ENCODE measurements at places on chromosomes 1 and 21.

GRCh38 chr1:37017720-37018119, 16.6 kb downstream of the GRIK3 start:
- DNase-seq, result no peak

GRCh38 chr1:183370399-183371058, 47.7 kb downstream of the NMNAT2 start:
- no peak for DNase-seq

DNA sequence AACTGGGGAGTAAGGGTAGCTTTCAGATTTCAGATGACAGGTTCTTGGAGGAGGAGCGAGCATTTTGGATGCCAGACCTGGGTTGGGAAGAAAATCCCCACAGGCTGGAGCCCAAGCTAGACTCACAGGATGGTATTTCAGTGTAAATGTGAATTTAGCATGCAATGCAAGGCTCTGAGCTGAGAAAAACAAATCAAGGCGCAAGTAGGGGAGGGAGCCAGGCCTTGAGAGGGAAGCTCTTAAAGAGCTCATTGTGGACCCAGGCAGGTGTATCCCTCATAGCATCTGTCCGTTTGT, 386.1 kb downstream of the MATN1 start:
- no peak for DNase-seq

- no peak for DNase-seq
These were observed 653.9 kb downstream of the LTN1 start for GRCh38 chr21:28338701-28339305.

- peak; percentile 72 for DNase-seq
These were observed 197.0 kb upstream of the LHX8 start for GRCh38 chr1:74937176-74937575.

- DNase-seq, result no peak
These were observed 29.2 kb upstream of the OR2B11 start for GRCh38 chr1:247487057-247487456.

DNA sequence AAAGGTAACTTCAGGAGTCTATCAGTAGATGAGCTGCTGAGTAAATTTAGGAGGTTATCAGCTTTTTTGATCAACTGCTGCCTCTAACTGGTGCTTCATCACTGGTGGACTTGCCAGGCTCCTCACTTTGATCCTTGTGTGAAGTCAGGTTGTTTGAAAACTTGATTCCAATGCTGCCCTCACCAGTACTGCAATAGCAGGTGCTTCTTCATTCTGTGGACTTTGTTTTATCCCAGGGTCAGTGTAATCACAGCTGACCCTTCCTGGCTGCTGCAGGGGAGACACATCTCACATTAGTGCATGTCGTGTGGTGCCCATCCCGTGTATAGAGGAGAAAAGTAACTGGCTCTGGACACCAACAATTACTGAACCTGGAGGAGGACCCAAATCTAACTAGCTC, 20.0 kb upstream of the KIAA1614 start:
- no peak for DNase-seq

DNA sequence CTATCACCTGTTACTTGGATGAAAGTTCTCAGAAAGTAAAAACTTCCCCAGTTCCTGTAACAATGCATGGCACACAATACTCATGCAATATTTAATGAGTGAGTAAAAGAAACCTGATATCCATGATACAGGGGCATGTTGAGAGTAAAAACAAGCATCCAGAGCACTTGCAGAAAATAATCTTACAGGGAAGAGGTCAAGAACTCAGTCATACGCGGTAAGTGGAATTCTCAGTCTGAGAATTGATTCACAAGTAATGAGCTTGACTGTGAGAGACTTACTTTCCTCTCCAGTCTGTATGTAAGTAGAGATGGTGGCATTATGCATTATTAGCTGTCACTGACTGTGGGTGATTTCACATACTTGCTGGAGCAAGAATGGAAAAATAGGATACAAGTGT, 976.9 kb downstream of the BRINP3 start:
- DNase-seq, result no peak

DNA sequence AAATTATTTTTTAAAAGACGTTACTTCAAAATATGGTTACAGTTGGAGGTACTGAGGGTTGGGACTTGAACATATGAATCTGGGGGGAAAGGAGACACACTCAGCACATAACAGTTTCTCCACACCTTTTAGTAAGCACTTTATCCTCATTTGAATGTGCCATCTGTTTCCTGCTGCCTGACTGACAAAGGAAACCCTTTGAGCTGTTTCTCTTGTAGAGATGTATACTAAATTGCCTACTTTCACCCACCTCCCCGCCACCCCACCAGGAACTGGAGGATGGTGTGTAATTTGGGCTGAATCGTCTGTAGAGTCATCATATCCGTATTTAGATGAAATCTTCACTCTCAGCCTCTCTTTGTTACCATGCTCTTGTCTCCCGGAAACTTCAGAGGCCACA, 108.1 kb downstream of the KAZN start:
- no peak for DNase-seq

- DNase-seq, result no peak
These were observed 8.5 kb upstream of the NBL1 start for GRCh38 chr1:19635646-19636045.

DNA sequence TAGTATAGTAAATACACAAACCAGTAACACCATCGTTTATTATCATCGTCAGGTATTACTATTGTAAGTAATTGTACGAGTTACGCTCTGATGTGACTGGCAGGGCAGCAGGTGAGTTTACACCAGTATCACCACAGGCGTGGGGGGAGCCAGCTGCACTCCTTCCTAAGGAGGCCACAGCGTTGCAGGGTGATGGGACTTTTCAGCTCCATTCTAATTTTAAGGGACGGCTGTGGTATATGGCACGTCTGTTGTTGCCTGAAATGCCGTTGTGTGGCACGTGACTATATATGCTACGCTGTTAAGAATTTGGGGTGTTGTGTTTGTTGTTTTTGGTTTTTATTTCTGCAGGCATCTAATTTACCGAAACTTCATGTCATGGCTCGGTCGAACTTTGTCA, 164.8 kb upstream of the COL6A1 start:
- no peak for DNase-seq

- DNase-seq, result no peak
These were observed at the start of gene GRIK3 for GRCh38 chr1:37034121-37035013. Gene GRIK3 (minus strand): TSS chr1:37034515. CDS start chr1:37034108, 407 bp downstream.

DNA sequence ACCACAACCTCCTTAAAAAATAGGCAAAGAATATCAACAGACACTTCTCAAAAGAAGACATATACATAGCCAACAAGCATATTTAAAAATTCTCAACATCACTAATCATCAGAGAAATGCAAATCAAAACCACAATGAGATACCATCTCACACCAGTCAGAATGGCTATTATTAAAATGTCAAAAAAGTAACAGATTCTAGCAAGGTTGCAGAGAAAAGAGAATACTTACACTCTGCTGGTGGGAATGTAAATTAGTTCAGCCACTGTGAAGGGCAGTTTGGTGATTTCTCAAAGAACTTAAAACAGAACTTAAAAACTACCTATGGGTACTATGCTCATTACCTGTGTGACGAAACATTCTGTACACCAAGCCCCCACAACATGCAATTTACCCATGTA, 20.7 kb downstream of the CD1B start:
- no peak for DNase-seq

DNA sequence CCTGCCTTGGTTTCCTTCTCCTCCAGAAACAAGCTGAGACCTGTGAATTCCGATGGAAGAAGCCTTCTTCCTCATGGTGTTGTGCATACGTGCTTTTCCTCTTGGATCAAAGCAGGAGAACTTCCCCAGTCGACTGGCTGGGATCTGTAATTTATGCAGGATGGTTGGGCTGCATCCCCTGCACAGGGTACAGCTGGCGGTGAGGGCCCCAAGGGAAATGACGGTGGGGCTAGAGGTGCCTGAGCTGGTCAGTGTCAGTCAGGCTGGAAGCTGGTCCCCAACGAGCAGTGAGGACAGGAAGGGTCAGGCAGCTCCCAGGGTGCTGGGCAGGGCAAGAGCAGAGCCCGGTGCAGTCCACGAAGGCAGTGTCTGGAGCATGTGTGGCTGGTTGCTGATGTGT, 106.7 kb downstream of the CNIH3 start:
- DNase-seq, result no peak

DNA sequence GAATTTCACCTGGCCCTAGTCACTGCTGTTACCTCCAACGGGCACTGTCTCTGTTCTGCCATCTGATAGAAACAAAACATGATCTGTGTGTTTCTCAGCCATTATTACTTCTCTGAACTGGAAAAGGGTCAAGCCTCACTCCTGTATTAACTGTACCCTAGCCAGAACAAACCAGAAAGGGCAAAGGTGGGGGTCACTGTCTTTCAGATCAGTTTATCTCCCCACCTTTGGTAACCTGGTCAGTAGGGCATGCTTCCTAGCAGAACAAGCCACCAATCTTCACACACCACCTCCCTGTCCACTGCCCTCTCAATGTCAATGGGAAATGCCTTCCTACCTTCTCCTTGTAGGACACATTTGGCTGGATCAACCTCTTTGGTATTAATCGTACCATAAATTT, 3.9 kb downstream of the TRIM45 start:
- DNase-seq, result no peak

- DNase-seq, result no peak
These were observed 94.9 kb downstream of the MAB21L3 start for GRCh38 chr1:116205941-116206679.

DNA sequence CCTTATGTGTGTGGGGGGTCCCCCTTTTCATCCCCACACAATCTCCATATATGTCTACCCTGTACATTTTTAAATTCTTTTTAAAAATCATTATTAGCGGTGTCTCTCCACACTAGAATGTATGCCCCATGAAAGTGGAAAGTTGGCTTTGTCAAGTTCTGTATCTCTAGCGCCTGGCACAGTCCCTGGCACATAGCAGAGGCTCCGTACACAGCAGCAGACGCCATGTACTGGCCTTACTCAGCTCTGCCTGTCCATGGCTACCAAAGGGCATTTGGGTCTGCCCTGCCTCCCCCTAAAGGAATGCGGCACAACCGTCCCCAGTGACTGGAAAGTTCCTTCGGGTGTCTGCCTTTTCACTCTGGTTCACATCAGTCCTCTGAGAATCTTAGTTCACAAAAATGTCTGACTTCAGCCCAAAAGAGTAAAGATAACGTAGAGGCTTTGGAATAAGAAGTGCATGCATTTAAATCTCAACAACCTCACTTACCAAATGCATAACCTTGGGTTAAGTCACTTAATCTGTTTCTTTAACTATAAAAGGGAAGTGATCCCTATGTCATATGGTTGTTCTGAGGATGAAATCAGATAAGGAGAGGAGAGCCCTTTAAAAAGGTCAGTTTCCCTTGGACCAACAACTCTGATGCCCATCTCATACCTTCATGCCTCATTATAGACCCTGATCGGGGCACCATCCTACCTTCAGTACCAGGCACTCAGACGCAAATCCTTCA, 61.1 kb downstream of the CD46 start:
- no peak for DNase-seq

DNA sequence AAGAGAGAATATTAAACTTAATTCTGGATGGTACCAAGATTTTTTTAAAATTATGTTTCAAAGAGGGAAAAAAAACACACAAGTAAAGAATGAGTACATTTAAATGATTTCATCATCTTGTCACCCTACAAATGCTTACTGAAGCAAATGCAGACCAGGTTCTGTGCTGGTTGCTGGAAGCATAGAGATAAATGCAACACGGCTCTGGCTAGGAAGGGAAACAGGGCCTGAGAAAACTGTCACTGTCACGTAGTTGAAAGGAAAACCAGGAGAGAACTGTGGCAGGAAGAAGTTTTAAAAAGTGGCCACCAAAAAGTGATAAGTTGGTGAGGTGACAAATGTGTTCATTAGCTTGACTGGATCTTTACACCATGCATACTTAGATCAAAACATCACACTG, 336.9 kb upstream of the NFIA start:
- peak; percentile 17 for DNase-seq

GRCh38 chr1:216788671-216789070, 65.4 kb upstream of the ESRRG start:
- DNase-seq, result no peak

DNA sequence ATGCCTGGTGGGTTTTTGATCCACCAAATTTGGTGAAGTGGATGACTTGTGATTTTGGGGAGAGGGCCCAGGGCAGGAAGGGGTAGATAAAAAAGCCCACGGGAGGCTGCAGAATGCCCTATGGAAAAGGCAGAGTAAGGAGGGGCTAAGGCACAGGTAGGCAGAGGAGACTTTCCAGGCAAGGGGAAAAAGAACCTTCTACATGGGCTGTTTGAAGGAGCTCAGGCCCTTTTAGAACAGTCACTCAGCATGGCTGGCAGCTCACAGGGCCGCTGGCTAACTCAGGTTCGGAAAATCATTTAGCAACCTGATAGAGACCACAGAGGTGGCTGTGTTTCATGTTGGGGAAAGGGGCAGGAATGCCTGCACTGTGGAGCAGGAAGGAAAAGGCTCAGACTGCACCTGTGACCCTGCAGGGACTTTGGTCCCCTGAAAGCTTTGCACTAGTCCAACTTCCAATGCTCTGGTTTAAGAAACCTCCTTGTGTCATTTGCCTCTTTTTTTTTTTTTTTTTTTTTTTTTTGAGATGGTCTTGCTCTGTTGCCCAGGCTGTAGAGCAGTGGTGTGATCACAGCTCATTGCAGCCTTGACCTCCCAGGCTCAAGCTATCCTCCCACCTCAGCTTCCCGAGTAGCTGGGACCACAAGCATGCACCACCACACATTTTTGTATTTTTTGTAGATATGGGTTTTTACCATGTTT, 58.5 kb upstream of the ENAH start:
- DNase-seq, result no peak

DNA sequence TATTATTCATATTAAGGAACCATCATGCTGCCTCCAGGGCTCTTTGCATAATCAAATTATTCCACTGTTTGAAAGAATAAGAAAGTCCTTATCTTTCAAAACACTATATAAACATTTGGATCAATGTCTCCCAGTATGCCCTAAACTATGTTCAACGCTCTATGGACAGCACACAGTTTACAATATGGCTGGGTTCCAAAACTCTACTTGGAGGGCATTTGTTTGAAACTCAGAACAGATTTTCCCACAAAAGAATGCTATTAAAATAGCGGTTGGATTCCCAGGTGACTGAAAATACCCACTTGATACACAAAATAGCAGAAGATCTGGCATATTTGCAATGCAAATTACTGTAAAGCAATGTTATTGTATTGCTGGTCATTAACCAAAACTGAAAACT, 3.2 kb downstream of the HAO2 start:
- no peak for DNase-seq

GRCh38 chr21:37425001-37425400, 58.4 kb downstream of the DYRK1A start:
- DNase-seq, result no peak

DNA sequence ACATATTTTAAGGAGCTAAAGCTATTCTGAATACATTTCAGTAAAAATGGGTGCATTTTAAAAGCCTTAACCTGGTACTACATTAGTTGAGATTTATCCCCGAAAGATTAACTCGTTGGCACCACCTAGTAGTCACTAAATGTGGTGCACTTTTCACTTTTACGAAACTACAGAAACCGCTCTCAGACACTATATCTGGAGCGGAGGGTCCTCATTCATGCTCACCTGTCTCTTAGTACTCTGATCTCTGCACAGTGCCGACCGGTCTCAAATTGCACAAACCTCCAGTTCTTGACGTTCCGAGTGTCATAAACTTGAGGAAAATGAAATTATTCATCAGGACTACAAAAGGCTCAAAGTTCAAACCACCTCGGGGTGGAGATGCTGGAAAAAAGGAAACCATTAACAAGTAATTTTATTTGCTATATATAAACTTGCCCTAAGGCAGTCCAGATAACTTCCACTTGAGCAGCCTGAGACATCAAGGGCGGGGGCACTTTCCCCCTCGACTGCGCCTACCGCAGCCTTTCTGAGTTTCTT, 722 bp downstream of the LZIC start:
- DNase-seq, result peak; percentile 72

Data from NCI-H1694 (cell line).